Frontal cortex (tissue), 4 donors: ENCODE measurements at places on chromosomes 2 and 18.

DNA sequence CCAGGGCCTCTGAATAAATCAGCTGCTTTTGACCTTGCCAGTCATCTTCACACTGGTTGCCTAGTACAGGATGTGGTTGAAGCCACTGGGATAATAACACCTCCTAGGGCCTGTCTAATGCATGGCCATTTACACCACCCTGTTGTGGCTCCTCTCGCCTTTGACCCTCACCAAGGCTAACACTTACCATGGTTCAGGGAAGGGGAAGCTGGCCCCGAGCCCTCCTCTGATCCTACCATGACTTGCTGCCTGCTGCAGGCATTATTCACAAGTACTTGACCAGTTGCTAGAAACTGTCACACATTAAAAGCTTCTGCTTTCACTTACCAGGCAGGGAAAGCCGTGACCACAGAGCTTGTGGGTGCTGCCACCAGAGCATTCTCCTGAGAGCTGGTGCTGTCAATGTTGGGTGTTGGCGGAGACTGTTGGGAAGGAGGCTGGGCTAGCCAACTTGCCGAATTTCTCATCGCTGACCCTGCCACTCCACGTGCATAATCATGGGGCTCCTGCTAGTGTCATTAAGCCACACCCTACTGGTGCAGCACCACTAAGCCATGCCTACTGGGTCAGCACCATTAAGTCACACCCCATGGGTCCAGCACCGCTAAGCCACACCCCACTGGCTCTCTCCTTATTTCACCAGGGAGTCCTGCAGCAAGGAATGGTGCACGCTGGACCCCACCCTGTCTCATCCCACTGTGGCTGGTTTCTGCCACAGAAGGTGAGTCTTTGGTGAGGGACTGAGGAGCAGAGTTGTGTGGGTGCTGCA is 47.0 kb upstream of the TTC39C start:
- DNase-seq = no peak

- no peak for DNase-seq
Measured at GRCh38 chr18:25137197-25137472, 214.8 kb downstream of the ZNF521 start.

- DNase-seq = no peak
Measured at GRCh38 chr2:23926290-23926749, 603 bp downstream of the ATAD2B start.

DNA sequence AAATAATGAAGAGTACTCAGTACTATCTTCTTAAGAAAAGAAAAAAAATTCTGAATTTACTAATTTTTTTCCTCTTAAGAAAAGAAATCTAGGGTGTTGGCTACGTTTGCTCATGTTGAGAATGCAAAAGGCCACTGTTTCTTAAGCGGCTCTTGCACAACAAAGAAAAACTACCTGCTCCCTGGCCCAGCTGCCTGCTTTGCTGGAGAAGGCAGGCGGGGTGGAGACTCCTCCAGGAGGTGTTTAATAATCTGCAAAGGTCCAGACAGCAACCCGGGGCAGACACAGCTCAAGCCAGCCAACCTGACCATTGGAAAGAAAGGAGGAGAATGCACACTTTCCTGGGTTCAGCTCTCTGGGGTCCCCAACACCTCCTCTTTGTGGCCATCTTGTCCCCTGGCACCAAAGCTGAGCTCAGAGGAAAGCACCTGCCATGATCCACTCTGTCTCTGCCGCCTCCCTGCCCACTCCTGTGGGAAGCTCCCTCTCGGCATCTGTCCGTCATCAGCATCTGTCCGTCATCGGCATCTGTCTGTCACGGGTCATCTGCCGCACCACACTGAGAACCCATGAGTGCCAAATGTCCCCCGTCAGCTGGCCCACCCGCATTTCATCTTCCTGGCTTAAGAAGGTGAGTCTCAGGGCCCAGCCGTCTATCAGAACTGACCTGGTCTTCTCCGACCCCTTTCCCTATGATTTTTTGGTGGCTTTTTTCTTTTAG is 11.9 kb downstream of the ZNF516 start:
- DNase-seq = no peak

DNA sequence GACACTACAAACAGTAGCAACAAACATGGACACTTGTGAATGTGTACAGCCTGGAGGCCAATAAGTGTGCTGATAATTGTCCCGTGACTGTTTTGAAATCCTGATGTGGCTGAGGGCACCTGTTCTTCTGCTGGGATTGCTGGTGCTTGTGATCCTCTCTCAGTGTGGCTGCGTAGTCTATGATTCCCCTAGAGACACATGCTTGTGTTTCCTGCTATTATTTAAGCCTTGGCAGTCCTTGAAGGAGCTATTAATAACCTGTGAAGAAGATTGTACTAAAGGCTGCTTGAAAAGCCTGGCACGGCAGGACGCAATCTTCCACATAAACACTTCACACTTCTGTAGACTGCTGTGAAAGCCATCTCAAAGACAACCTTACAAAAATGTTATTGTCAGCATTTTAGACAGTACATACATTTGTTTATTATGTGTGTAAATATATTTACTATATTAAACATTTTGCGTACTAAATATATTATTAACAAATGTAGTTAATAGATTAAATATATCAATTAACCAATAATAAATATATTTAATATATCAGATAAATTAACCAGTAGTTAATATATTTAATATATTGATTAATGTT is 71.4 kb downstream of the GALR1 start:
- DNase-seq = no peak
